ENCODE measurements at places on chromosomes 5 and 9.

DNA sequence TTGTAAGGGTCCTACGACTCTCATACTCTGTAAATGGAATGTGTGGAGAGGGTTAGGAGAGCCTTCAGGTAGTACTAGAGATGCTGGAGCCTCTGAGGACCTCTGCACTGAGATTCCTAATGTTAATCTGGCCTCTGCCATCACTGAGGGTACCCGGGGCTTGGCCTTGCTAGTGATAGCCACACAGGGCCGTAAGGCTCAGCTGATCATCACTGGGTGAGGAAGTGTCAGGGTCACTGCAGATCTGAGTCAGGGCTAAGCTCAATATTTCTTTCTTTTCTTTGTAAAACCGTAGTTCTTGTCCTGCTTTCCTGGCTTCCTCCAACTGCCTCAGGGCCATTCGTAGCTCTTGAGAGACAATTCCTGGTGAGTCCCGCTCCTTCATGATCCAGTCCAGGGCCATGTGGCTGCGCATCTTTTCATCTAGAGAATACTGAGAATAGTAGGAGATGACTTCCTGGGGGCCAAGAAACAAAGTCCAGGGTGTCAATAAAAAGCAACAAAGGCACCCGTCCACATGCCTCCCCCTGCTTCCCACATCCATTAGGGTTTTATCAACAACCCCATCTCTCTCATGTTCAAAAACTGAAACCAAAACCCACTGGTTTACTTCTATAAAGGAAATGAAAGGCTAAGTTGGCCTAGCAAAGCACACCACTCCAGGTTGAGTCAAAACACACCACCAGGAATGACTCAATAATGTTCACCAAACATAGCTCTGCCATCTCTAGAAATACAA is 47.7 kb downstream of the LIX1 start:
- DNase-seq = no peak

GRCh38 chr5:126054577-126055347 is 368.4 kb upstream of the GRAMD2B start:
- DNase-seq = no peak

GRCh38 chr9:108933231-108933717 is 650 bp downstream of the ELP1 start:
- DNase-seq = no peak

GRCh38 chr5:107517185-107518033 is 153.3 kb downstream of the EFNA5 start:
- DNase-seq = no peak

DNA sequence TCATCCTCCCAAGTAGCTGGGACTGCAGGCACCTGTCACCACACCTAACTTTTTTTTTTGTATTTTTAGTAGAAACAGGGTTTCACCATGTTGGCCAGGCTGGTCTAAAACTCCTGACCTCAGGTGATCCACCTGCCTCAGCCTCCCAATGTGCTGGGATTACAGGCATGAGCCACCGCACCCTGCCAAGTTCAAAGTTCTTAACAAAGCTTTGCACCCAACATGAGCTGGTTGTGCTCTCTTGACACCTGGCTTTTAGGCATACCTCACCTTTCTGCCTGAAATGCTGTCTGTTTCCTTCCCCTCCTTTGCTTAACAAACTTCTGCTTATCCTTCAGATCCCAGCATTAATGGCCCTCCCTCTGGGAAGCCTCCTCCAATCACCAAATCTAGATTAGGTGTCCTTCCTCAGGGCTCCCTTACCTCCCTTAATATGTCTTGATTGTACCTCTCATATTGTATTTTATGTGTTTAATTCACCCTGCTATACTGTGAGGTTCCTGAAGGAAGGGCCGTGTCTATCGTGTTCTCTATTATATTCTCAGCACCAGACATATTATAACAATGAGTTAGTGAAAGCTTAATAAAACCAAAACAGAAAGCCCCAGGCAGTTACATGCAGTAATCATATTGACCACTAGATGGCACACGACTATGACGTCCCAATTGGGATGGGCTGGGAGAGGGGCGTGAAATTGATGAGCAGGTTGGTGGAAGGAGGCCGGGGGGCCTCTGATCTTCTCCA is 62.9 kb upstream of the PPARGC1B start:
- DNase-seq = no peak

GRCh38 chr5:55134053-55134722 is 25.8 kb upstream of the GPX8 start:
- DNase-seq = no peak

DNA sequence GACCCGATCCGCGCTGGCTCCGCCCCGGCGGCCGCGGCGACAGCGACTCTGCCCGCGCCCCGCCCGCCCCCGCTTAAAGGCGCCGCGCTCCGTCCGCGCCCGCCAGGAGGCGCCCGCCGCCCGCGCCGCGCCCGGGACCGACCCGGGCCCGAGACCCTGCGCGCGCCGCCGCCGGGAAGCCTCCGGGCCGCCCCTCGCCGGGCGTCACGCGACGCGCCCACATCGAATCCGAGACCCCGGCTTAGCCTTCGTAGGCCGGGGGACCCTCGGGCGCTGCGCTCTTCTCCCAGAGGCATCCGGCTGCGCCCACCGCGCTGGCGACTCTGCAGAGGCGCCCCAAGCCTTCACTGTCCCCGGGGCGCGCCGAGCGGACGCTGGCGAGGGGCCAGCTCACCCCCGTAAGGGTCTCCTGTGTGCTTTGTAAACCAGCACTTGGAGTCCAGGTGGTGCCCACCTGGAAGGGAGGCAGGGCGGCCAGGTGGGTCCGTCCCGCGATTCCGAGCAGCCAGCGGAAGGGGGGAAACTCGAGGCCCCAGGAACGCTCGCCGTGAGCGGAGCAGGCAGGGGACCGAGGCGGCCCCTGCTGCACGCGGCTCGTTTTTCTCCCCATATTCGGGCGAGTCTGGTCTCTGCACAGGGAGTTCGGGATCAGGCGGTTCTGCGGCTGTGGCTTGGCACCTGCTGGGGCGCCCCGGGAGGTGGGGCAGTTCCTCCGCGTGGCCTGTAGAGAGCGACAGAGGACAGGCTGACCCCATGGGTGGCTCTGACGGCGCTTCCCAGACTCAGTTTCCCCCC is 423 bp upstream of the ABCA2 start:
- DNase-seq = peak; percentile 55

- no peak for DNase-seq
Observed at GRCh38 chr5:109412981-109413402, 3.2 kb upstream of the PJA2 start.

DNA sequence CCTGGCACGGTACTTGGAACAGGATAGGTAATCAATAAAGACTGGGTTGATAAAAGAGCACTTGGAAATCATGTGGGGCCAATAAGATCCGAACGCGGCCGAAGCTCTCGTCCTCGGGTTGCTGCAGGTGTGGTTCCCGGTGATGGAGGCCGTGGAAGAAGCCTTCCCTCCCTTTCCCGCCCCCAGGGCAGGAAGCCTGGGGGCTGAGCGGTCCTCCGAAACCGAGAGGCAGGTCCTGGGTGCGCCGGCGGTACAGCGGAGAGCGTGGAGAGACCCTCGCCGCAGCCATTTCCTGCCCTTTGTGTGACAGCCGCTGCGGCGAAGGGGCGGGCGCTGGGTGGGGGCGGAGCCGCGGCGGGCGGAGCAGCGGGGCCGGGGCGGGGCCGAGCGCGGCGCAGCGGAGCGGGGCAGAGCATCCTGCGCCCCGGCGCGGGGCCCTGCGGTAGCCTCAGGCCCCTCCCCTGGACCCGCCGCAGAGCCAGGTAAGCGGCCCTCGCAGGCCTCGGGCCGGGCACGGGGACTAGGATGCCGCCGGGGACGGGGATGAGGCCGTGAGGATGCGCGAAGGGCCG is at the start of gene CYFIP2:
Gene CYFIP2, plus strand, starts transcription at position 410 of the 572 bp plus-strand sequence. CDS start 19,239 bp downstream, outside the sequence.
- peak; percentile 74 for DNase-seq

GRCh38 chr5:140131967-140132409 is 6.3 kb downstream of the IGIP start:
- no peak for DNase-seq

GRCh38 chr9:118271936-118272335 is 567.7 kb downstream of the TLR4 start:
- DNase-seq = no peak

DNA sequence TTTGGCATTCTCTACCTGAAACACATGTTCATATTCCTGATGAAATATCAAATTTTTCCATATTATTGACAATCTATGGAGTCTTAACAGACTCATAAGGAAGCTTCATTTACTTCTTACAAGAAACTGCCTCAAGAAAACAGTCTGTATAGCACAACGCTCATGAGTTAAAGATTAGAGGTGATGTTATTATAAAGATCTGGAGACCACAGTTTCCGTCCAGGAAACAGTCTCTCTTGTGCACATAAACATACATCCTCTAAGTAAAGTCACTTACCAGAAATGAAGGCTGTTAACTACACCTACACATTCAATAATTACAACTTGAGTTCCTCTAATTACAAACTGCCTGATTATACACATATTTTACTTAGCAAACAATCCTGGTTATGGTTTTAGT is 86.9 kb downstream of the RAPGEF6 start:
- DNase-seq = no peak

DNA sequence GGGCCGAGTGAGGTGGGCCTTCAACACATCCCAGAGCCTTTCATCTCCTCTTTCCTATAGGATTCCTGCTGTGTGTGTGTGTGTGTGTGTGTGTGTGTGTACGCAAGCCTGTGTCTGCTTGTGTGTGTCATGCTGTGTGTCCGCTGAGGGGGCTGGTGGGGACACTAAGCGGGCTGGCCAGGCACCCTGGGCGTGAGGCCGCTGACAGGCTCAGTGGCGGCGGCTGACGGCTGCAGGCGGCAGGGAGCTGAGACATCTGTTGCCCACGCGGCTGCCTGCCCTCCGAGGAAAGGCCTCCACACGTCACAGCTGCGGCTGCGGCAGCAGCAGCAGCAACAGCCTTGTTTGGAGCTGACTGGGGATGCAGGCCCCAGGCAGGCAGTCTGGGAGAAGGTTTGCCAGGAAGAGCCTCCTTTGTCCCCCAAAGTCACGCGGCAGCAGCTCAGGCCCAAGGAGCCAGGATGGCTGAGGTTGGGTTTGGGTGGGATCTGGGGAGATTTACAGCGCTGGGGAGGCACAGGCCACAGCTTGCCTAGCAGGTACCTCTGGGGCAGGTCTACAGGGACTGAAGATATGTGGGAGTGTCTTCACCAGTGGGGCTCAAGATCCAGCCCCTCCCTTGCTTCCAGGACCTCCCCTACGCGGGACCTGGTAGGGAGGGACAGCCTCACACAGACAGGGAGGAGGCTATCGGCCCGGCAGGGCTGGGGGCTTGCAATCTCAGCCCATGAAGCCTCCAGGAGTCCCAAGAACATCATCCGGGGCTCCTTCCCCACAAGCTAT is 1.8 kb downstream of the PDLIM4 start:
- no peak for DNase-seq

DNA sequence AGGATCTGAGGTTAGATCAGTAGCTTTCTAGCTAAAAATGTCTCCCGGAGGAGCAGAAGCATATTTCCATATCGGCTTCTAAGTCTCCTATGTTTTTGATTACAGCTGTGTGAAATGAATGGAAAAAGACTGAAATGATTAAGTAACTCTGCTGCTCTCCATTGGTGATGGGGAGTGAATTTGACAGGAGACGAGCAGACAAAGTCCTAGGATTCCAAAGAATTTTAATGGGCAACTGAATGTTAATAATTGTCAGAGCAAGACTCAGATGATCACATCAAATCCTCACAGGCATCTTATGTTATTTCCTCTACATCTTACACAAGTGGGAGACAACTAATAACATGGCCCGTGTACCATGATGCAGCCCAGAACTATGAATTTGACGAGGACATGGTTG is 66.8 kb downstream of the LIX1 start:
- DNase-seq = no peak

- no peak for DNase-seq
Observed at GRCh38 chr5:172925336-172925948, 33.8 kb upstream of the RPL26L1 start.

GRCh38 chr5:180641566-180641900 is 7.9 kb downstream of the FLT4 start:
- DNase-seq = no peak

GRCh38 chr5:8340261-8340660 is 471.3 kb downstream of the MTRR start:
- DNase-seq = no peak

DNA sequence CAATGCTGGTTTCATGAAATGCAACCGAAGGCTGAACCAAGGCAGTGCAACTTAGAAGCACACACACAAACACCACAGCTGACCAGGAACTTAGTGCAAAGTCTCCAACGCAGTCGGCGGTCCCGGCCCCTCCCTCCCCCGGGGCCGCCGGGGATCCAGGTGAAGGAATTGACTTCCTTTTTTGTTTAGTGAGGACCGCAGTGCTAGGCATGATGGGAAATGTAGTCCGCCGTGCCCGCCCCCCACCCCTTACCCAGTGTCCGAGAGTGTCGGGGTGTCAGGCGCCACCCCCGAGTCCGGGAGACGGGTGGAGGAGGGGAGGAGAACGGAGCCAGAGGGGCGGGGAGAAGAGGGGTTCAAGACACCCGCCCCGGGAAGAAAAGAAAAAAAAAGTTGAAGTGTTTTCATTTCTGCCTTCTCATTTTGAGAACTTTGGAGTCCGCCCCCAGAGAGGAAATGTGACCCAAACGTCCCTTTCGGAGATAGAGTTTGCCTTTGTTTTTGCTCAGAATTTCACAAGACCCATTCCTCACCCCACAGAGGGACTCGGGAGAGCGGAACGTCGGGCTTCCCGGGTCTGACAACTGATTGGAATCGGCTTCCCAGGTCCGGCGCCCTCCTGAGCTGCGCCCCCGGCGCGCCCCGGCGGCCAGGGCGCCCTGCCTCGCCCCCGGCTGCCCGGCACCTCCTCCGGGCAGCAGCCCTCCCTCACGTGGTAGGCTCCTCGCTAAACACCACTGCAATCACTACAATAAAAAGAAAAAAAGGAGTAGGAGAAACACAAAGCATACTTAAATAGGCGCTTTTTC is 2.0 kb downstream of the IER5L start:
- peak; percentile 64 for DNase-seq

DNA sequence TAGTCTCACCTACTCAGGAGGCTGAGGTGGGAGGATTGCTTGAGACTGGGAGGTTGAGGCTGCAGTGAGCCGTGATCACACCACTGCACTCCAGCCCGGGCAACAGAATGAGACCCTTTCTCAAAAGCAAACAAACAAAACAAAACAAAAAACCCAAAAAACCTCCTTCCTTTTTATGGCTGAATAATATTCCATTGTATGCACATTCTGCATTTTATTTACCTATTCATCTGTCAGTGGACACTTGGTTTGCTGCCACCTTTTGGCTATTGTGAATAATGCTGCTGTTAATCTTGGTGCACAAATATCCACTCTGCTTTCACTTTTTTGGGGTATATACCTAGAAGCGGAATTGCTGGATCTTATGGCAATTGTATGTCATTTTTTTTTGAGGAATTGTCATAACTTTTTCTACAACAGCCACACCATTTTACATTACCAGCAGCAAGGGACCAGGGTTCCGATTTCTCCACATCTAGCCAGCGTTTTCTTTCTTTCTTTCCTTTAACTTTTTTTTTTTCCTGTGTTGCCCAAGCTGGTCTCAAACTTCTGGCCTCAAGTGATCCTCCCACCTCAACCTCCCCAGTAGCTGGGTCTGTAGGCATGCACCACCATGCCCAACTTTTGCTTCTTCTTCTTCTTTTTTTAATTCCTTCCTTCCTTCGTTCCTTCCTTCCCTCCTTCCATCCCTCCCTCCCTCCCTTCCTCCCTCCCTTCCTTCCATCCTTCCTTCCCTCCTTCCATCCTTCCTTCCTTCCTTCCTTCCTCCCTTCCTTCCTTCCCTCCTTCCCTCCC is 30.6 kb downstream of the NKX2-5 start:
- no peak for DNase-seq

- peak; percentile 64 for DNase-seq
Observed at GRCh38 chr9:123353984-123354591, 1.9 kb upstream of the CRB2 start.

- DNase-seq = no peak
Observed at GRCh38 chr5:73118391-73118973, 1.9 kb upstream of the TMEM171 start.

- DNase-seq = no peak
Observed at GRCh38 chr9:135605238-135605781, 34.0 kb downstream of the GLT6D1 start.

- DNase-seq = no peak
Observed at GRCh38 chr5:150464554-150465012, 15.0 kb upstream of the RPS14 start.

All from stimulated activated CD4-positive, alpha-beta T cell treated with anti-CD3 and anti-CD28 coated beads, Interleukin-4, amount 100 ng/mL, for 48 hours (primary cell).